ENCODE measurements at places on chromosomes 3 and 15. TPM values are rescaled to one million over a fixed set of nuclear protein-coding genes. Genes with fewer than 3 reads are reported as not detected.

Gene PHLDB2
- total RNA-seq = 90.1 TPM

Gene TMEM158
- total RNA-seq = 82.9 TPM

Gene RASL12
- not detected for total RNA-seq

Gene BHLHE40
- total RNA-seq = 255 TPM

- no peak for DNase-seq
Observed at GRCh38 chr15:84598250-84598649, 2.6 kb upstream of the ZSCAN2 start.

- DNase-seq = peak; percentile 5
Observed at GRCh38 chr15:101723171-101723873, 951 bp downstream of the TARS3 start.

DNA sequence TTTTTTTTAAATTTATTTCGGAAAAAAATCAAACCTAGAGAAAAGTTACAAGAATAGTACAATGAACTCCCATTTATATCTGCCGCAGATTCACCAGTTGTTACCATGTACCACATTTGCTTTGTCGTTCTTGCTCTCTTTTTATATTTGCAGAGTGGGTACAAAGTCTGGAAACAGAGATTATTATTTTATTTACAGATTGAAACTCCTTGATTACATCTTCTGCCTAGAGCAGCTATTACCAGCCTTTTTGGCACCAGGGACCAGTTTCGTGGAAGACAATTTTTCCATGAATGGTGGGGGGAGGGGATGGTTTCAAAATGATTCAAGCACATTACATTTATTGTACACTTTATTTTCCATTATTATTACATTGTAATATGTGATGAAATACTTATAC is 8.3 kb downstream of the MEF2A start:
- DNase-seq = no peak

DNA sequence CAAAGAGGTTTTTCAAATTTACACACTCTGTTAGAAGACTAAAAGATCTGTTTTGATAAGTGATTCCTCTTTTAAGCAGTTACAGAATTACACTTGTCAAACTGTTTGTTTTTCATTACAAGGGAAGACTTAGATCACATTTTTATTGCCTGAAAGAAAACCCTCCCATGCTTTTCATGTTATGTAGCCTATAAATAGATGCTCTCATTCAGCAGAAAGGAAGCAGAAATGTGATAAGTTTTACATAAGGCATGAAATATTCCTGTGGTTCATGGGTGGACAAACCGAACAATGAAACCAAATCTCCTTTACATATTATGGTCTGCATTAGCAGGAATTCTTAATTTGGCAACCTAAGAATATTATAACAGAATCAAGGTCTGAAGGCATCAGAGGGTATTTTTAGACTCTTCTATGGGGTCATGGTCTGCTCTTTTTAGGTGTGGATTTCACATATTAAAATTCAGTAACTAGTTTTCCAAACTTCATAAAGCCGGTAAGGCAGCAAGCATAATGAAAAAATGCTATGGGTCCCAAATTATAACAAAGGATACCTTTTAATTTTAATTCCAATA is 37.3 kb upstream of the FXR1 start:
- DNase-seq = no peak

GRCh38 chr3:42658771-42659390 is 5.4 kb downstream of the ZBTB47 start:
- no peak for DNase-seq

- DNase-seq = no peak
Observed at GRCh38 chr3:191637611-191638010, 176.6 kb downstream of the PYDC2 start.

DNA sequence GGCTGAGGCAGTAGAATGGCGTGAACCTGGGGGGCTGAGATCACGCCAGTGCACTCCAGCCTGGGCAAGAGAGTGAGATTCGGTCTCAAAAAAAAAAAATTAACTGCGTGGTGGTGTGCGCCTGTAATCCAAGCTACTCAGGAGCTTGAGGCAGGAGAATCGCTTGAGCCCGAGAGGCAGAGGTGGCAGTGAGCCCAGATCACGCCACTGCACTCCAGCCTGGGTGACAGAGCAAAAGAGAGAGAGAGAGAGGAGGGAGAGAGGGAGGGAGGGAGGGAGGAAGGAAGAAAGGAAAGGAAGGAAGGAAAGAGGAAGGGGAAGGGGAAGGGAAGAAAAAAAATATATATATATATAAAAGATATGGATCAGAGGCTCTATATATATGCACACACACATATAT is 6.0 kb downstream of the TM4SF19 start:
- no peak for DNase-seq

- peak; percentile 37 for DNase-seq
Observed at GRCh38 chr15:55789066-55789660, 46.2 kb upstream of the PRTG start.

DNA sequence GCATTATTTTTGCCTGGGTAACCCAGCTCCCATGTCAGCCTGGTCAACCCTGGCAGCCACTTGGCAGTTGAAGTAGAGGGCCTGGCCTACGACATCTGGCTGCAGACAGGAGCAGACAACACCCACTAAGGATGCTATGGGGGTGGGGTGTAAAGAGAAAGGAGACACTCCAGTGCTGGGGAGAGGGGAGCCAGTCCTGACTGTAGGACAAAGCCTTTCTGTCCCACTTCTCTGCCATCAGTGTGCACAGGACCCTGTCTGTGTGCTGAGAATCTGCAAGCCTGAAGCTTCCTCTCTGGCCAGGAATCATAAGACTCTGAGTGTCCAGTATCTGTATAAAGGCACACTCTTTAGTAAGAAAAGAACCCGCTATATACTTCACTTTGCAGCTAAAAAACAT is 96.3 kb upstream of the CHRM5 start:
- DNase-seq = no peak

DNA sequence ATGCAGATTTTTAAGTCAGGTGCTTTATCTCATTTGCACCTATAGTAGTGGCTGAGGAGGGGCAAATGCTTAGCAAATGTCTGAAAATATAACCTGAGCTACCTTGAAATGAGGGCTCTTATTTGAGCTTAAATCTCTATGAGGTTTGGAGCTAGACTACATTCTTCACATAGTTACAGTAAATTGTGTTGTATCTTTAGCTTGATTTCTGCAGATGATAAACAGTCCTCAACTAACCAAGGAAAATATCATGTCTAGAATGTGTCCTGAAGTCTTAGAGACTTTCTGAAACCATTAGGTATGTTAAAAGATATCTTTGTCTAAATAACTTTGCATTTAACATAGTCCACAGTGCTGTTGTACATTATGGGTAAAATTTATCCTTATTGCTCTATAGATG is 127.6 kb downstream of the ATP1B3 start:
- no peak for DNase-seq

DNA sequence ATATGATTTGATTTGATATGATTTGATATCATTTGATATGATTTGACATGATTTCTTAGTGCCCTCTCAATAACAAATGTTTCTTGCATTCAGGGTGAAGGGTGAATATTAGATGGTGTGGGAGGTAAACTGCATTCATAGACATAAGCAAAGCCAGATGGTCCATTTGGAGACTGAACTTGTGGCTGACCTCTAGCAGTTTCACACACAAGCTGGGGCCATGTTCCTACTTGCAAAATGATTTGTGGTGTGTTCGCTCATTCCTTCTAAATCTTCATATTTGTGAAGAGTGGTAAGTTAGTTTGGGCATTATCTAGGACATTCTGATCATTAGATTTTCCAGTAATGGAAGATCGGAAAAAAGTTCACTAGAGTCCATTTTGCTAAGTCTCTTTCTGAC is 40.5 kb upstream of the CCR4 start:
- no peak for DNase-seq

GRCh38 chr3:79405183-79405582 is 362.6 kb downstream of the ROBO1 start:
- no peak for DNase-seq

GRCh38 chr3:169619793-169620192 is 43.7 kb downstream of the MECOM start:
- no peak for DNase-seq

GRCh38 chr15:57835119-57835518 is 128.6 kb downstream of the POLR2M start:
- DNase-seq = no peak

DNA sequence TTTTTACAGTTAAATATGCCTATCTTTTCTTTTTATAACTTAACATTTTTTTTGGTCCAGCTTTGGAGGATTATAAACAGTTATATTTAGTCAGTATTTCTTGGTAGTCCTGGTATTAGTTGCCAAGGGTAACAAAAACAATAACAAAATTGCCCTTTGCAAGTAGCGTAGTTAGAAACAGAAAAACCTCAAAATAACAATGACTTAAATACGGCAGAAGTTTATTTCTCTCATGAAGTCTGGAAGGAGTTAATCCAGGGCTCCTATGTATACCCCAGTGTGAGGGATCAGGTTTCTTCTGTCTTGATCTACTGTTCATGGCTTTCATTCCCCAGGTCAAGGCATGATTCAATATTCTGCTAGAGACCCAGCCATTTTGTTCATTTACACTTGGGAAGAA is 14.1 kb upstream of the MYH15 start:
- DNase-seq = no peak

- no peak for DNase-seq
Observed at GRCh38 chr3:146914409-146914808, 309.3 kb upstream of the PLSCR5 start.

DNA sequence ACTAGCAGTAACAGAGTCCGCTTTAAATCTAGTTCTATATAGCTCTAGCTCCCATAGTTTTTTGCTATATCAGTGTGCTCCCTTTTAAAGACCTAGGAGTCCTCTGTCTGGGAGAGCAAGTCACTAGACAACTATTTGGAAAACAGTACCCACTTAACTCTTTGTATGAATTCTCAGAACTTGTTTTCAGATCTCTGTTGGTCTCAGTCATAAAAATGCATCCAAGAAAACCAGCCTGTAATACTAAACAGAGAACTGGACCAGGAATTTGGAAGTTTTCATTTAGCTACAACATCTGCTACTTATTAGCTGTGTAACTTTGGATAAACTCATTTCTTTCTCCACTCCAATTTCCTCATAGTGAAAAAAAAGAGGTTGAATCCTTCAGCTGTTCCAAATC is 56.9 kb upstream of the C3orf49 start:
- DNase-seq = no peak

GRCh38 chr15:100592898-100593297 is 9.1 kb downstream of the LINS1 start:
- no peak for DNase-seq

- peak; percentile 13 for DNase-seq
Observed at GRCh38 chr3:70308760-70309159, 3.7 kb downstream of the MDFIC2 start.

GRCh38 chr3:99833617-99834205 is 16.0 kb downstream of the CMSS1 start:
- DNase-seq = no peak

GRCh38 chr3:184820525-184820924 is 8.6 kb downstream of the VPS8 start:
- DNase-seq = no peak

- DNase-seq = no peak
Observed at GRCh38 chr3:192516820-192517219, 210.5 kb downstream of the FGF12 start.

DNA sequence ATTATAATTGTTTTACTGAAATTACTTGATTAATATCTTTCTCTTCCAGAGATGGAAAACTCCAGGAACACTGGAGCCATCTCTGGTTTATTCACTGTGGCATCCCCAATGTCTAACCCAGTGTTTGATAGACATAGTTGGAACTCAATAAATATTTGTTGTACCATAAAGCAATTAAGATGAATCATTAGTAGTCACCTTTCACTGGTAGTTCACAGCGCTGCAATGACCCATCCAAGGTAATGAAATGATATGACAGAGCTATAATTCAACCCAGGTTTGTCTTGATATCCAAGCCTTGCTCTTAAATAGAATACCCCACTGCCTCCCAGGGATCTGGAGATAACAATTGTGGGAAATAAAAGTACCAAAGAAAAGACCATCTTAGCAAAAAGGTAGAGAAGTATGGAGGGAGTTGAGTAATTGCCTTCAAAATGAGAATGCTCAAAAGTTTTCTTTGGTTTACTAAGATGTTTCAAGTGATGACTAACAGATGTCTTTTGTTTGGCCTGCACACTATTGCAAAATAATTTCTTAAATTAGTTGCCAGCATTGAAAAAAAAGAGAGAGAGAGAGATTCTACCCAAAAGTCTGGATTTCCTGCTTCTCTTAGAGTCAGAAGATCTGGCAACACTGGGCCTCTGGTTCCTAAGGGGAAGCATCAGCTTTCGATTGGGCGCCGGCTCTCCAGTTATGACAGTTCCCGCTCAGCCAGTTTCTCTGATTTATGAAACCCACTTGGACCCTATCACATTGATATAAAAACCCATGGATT is 348.5 kb downstream of the ERC2 start:
- DNase-seq = peak; percentile 32

Data from PC-3 (cell line).